MM.1S (cell line): ENCODE measurements at places on chromosomes 3 and 15.

- DNase-seq: no peak
- H3K36me3 ChIP-seq: no peaks in the 10 kb centered on the region
- no peak overlapping the region for H3K4me3 ChIP-seq
- no peak overlapping the region for H3K27ac ChIP-seq
- 0 out of 2 replicates have a peak, but pooled peaks cover 3% of the 10 kb centered on the region for H3K4me1 ChIP-seq
- H3K27me3 ChIP-seq: no peaks in the 10 kb centered on the region
Observed at GRCh38 chr3:13308380-13308801, 111.7 kb downstream of the NUP210 start.

DNA sequence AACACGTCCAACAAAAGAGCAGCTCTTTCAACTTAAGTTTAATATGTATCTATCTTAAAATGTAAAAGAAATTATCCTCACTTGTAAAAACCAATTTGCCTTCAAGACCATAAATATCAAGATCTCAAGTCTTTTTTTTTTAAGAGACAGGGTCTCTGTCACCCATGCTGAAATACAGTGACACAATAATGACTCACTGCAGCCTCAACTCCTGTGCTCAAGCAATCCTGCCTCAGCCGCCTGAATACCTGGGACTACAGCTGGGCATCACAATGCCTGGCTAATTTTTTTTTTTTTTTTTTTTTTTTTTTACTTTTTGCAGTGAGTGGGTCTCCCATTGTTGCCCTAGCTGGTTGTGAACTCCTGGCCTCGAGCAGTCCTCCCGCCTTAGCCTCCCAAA is 26.0 kb downstream of the ACAP2 start:
- H3K4me3 ChIP-seq: no peak overlapping the region
- no peak for DNase-seq
- no peaks in the 10 kb centered on the region for H3K36me3 ChIP-seq
- no peaks in the 10 kb centered on the region for H3K4me1 ChIP-seq

- H3K4me1 ChIP-seq: no peaks in the 10 kb centered on the region
- no peak overlapping the region for H3K27ac ChIP-seq
- no peaks in the 10 kb centered on the region for H3K27me3 ChIP-seq
Observed at GRCh38 chr3:124504332-124505059, 225.8 kb upstream of the UMPS start.

GRCh38 chr3:116661196-116661595 is 48.4 kb upstream of the TUSC7 start:
- no peaks in the 10 kb centered on the region for H3K4me1 ChIP-seq
- no peaks in the 10 kb centered on the region for H3K36me3 ChIP-seq
- no peak overlapping the region for H3K27ac ChIP-seq
- H3K27me3 ChIP-seq: no peaks in the 10 kb centered on the region
- no peak for DNase-seq

DNA sequence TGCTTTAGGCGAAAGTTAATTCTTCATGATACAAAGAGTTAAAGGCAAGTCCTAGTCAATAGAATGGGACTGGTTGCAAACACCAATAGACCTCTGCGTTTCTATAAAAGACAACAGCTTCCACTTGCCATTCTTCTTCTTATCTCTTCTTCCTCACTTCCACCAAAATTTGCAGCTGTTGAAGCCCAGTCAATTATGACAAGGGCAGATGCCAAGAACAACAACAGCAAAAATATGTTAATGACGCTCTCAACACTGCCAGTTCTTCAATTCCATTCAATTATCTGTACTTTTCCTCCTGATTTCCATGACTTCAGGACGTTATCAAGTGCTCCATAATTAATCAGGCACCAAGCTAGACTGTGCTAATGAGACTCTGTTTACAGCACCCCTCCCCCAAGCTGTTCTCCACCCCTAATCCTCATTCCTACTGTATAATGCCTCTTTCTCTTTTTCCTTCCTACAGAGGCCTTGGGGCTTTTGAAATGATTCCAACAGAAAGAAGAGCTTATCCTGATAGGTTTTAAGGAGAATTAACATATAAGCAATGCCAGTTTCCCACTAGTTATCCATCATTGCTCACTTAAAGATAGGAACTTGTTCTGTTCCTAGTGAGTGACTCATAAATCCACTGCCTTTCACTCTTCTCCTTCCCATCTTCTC is 1160.5 kb downstream of the IGSF11 start:
- no peak overlapping the region for H3K4me3 ChIP-seq
- 0 out of 2 replicates have a peak, but pooled peaks cover 2% of the 10 kb centered on the region for H3K4me1 ChIP-seq
- no peaks in the 10 kb centered on the region for H3K36me3 ChIP-seq
- H3K27me3 ChIP-seq: no peaks in the 10 kb centered on the region

GRCh38 chr3:143331350-143331749 is 211.8 kb downstream of the CHST2 start:
- H3K36me3 ChIP-seq: no peaks in the 10 kb centered on the region
- no peak overlapping the region for H3K27ac ChIP-seq
- H3K27me3 ChIP-seq: no peaks in the 10 kb centered on the region
- H3K4me3 ChIP-seq: no peak overlapping the region
- H3K4me1 ChIP-seq: no peaks in the 10 kb centered on the region

GRCh38 chr3:133188996-133189395 is 150.8 kb downstream of the TMEM108 start:
- DNase-seq: no peak
- H3K27me3 ChIP-seq: no peaks in the 10 kb centered on the region
- no peaks in the 10 kb centered on the region for H3K36me3 ChIP-seq
- H3K4me1 ChIP-seq: no peaks in the 10 kb centered on the region
- H3K4me3 ChIP-seq: no peak overlapping the region
- no peak overlapping the region for H3K27ac ChIP-seq

DNA sequence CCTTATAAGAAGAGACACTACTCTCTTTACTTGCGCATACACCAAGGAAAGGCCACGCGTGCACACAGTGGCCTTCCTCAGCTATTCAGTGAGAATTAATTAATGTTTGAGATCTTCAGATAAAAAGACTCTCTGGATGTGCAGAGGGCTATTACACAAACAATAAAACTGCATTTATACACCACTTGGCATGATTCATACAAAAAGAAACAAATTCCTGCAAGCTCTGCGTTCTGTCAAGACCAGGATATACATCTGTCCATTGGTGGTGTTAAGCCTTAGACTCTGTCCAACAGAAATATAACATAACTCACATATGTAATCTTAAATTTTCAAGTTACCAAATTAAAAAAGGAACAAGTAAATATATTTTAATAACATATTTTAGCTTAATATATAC is 55.2 kb upstream of the TSC22D2 start:
- no peak for DNase-seq
- no peaks in the 10 kb centered on the region for H3K36me3 ChIP-seq
- no peaks in the 10 kb centered on the region for H3K4me1 ChIP-seq
- H3K4me3 ChIP-seq: no peak overlapping the region

DNA sequence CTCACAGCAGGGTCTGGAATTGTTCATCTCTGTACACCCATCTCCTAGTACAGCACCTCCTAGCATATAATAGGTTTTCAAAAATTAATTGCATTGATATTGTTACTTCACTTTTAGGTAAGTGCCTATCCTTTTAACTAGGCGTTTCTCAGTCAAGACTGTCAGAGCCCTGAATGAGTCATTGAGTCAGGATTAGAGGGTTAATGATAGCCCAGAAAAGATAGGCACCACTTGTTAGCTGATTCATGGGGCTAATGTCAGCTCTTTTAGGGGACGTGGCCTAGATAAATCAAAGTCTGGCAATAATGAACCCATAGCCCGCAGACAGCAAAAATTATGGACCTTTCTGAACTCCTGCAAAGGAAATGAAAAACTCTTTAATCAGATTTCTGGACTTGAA is 42.9 kb downstream of the TIMP4 start:
- DNase-seq: no peak
- H3K4me3 ChIP-seq: no peak overlapping the region
- no peaks in the 10 kb centered on the region for H3K4me1 ChIP-seq
- H3K27me3 ChIP-seq: no peaks in the 10 kb centered on the region
- no peaks in the 10 kb centered on the region for H3K36me3 ChIP-seq
- no peak overlapping the region for H3K27ac ChIP-seq

GRCh38 chr3:147945968-147946519 is 536.9 kb downstream of the ZIC1 start:
- no peaks in the 10 kb centered on the region for H3K27me3 ChIP-seq
- H3K36me3 ChIP-seq: no peaks in the 10 kb centered on the region
- peak; percentile 70 for DNase-seq
- peak overlapping the region; percentile 47 for H3K4me3 ChIP-seq

- H3K4me3 ChIP-seq: no peak overlapping the region
- peaks cover 4% of the 10 kb centered on the region for H3K4me1 ChIP-seq
- no peak overlapping the region for H3K27ac ChIP-seq
- H3K36me3 ChIP-seq: no peaks in the 10 kb centered on the region
Observed at GRCh38 chr3:98972720-98973119, 71.2 kb upstream of the DCBLD2 start.

DNA sequence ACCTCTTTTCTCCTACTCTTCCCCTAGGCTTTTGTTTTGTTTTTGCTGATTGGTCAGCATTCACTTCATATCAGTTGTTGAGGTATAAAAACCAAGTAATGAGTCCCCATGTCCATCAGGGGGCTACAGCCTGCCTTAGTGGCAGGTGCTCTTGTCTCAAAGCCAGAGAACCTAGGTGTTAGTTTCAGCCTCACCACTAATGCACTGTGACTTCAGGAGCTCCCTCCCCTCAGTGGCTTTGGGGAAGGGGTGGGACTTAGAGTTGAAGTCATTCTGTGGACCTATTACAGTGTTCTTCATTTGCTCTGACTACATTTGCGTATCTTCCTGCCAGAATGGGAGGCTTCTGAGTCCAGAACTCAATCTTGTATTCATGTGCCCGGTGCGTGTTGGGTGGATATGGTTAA is 41.6 kb downstream of the NR2C2 start:
- peaks cover 14% of the 10 kb centered on the region for H3K4me1 ChIP-seq
- H3K36me3 ChIP-seq: no peaks in the 10 kb centered on the region
- H3K4me3 ChIP-seq: peak overlapping the region; percentile 26
- H3K27me3 ChIP-seq: no peaks in the 10 kb centered on the region
- peak overlapping the region; percentile 62; the same call in 1 of the 2 replicates for H3K27ac ChIP-seq

GRCh38 chr15:43795997-43796396 is 3.9 kb downstream of the SERF2 start:
- H3K27me3 ChIP-seq: no peaks in the 10 kb centered on the region
- peaks cover 12% of the 10 kb centered on the region for H3K4me1 ChIP-seq
- no peak for DNase-seq
- H3K4me3 ChIP-seq: no peak overlapping the region
- no peak overlapping the region for H3K27ac ChIP-seq

- no peaks in the 10 kb centered on the region for H3K27me3 ChIP-seq
- H3K27ac ChIP-seq: no peak overlapping the region
- H3K36me3 ChIP-seq: no peaks in the 10 kb centered on the region
- H3K4me3 ChIP-seq: no peak overlapping the region
- no peaks in the 10 kb centered on the region for H3K4me1 ChIP-seq
Observed at GRCh38 chr15:100802421-100803170, 77.0 kb upstream of the ALDH1A3 start.

DNA sequence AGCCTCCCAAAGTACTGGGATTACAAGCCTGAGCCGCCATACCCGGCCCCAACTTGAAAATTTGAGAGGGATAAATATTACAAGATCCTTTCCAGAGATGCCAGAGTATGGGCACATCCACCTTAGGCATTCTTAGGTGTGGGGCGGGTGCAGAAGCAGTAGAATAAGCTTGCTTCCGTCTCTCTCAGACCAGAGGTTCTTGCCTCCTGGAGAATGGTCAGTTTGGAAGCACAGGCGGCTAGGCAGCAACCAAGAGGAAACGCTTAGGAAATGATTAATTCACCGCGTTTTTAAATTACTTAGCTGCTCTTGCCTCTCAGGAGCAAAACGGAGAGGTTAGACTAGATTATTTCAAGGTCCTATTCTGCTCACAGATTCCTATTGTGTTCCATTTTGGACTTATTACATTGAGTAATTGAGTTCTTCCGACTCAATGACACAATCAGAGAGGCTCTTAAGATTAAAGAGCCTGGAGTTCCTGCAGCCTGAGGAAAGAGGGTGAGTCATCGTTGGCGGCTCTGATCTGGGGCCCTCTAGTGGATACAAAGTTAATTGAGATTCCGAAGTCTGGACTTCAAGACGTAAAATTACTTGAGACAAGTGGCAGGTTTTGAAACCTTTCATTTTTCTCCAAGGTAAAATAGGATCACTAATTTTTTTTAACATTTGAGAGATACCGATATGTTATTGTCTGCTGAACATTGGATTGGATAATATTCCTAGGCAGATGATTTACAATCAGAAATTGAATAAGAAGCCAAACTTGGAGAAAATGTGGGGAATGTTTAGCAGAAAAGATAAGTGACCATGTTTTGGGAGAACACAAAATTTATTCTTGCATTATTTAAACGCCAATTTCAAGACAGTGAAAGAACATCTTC is 5.8 kb upstream of the TOPAZ1 start:
- H3K4me3 ChIP-seq: no peak overlapping the region
- H3K27ac ChIP-seq: no peak overlapping the region
- no peaks in the 10 kb centered on the region for H3K4me1 ChIP-seq
- H3K36me3 ChIP-seq: no peaks in the 10 kb centered on the region

GRCh38 chr3:32421991-32422859 is 30.6 kb downstream of the CMTM7 start:
- peaks cover 34% of the 10 kb centered on the region for H3K4me1 ChIP-seq
- DNase-seq: no peak
- H3K27ac ChIP-seq: peak overlapping the region; percentile 90; the same call in 1 of the 2 replicates
- H3K27me3 ChIP-seq: no peaks in the 10 kb centered on the region
- 0 out of 2 replicates have a peak overlapping the region, but pooled peaks have one; percentile 24 for H3K4me3 ChIP-seq

DNA sequence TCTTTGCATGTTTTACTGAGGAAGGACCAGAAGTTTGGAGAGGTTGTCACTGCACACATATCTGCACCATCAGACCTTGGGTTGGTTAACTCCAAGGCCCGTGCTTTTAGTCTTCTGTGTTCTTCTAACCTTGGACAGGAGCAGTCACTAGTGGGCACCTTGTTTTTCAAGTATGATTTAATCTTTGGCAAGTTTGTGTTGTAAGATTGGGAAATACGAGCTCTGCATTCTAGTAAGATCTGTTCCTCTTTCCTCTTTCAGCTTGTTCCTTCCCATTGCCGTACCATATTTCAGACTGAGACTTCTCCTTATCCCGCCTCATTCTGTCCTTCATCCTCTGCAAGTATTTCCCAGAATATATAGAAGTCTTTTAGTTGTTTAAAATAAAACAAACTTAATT is 5.1 kb downstream of the TMOD2 start:
- H3K27ac ChIP-seq: no peak overlapping the region
- H3K36me3 ChIP-seq: no peaks in the 10 kb centered on the region
- no peak for DNase-seq
- no peaks in the 10 kb centered on the region for H3K4me1 ChIP-seq
- no peak overlapping the region for H3K4me3 ChIP-seq
- H3K27me3 ChIP-seq: peaks cover 9% of the 10 kb centered on the region; the same call in 1 of the 2 replicates

GRCh38 chr3:177622520-177622919 is 425.2 kb upstream of the TBL1XR1 start:
- no peak for DNase-seq
- H3K27me3 ChIP-seq: no peaks in the 10 kb centered on the region
- H3K36me3 ChIP-seq: no peaks in the 10 kb centered on the region
- no peak overlapping the region for H3K4me3 ChIP-seq
- H3K27ac ChIP-seq: no peak overlapping the region
- no peaks in the 10 kb centered on the region for H3K4me1 ChIP-seq
